ENCODE measurements at places on chromosomes 1 and 21. TPM values are rescaled to one million over a fixed set of nuclear protein-coding genes. Genes with fewer than 3 reads are reported as not detected.

Gene PROK1
- total RNA-seq: not detected

Gene OR2L13
- total RNA-seq: not detected

Gene RNPC3
- 5.5 TPM for total RNA-seq

Gene RNU1-3
- not detected for total RNA-seq

Gene PEAR1
- not detected for total RNA-seq

Gene FCGR2B
- 1.1 TPM for total RNA-seq

Gene RPS27
- 5,494 TPM for total RNA-seq

Gene KIRREL1
- 22.2 TPM for total RNA-seq

Gene GSTM5
- not detected for total RNA-seq

GRCh38 chr1:229132706-229133105 lies 138.2 kb upstream of the RAB4A start:
- DNase-seq: no peak

- no peak for DNase-seq
These were observed 86.0 kb downstream of the SLC25A24 start for GRCh38 chr1:108114033-108114599.

DNA sequence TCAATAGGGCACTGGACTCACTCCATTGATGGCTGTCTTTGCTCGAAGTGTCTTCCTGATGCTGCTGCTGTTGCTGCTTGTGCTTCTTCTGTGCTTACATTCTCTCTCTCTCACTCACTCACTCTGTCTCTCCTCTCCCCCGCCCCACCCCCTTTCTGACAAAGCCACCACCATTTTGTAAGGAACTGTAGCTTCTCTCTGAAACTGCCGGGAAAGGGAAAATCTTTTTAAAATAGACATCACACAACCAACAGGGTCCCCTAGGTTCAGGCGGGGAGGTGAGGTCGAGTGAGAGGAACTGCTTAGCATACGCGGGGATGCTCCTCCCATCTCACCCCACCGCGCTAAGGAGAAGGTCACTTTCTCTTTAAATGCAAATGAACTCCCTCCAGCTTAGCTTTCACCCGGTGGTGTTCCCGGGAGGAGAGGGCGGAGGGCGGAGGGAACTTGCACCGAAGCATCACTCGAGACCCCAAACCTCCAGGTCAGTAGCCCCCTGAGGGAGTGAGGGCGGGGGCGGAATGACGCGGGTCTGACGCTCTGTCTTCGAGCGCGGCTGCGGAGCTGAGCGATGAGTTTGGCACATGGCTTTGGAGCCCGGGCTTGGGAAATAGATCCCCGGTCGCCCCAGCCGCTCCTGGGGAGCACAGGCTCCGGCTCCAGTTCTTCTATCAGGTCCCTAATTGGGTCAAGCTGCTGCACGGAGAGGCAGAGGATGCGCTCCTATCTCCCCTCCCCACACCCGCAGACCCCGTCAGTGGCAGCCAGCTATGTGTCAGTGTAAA lies at the start of gene CCDC28B:
Gene CCDC28B, plus strand, starts transcription at position 370 of the 785 bp plus-strand sequence. CDS start 1,341 bp downstream, outside the sequence.
- peak; percentile 51 for DNase-seq

- DNase-seq: peak; percentile 55
These were observed 76.7 kb upstream of the RUNX3 start for GRCh38 chr1:25006770-25007169.

DNA sequence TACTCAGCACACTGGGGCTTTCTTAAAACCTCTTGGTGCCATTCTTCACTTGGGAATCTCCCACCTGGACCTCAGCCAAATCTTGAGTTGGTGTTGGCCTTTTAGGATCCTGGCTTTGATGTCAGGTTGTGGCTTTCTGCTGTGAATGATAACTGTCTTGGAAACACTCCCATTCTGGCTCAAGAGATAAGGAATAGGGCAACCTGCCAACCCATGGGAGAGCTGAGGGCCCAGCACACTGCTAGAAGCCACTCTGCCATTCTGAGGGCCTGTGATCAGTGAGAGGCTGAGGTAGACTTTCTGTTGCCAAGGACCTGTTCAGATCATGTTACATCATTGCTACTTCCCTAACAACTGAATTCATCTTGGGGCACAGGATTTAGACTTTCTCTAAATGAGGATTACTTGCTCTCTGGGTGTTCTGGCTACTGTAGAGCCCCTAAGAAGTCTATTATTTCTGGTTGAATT lies 45.8 kb downstream of the TTC39A start:
- DNase-seq: no peak

GRCh38 chr1:71634159-71634558 lies 553.3 kb upstream of the ZRANB2 start:
- no peak for DNase-seq

GRCh38 chr1:151943591-151943990 lies 34.3 kb upstream of the THEM4 start:
- no peak for DNase-seq

DNA sequence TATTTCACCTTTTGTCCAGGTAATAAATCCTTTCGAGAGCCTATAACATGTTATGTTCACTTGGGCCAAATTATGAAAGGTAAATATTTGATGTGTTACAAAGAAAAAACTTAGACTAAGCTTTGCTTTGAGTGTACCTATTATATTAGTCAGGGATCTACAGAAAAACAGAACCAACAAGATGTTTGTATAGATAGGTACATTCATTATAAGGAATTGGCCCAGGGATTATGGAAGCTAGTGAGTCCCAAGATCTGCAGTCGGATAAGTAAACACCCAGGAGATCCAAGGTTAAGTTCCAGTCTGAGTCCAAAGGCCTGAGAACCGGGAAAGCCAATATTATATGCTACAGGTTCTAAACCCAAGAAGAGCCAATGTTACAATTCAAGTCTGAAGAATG lies 234.5 kb downstream of the NRIP1 start:
- DNase-seq: no peak

- DNase-seq: no peak
These were observed 451.1 kb downstream of the LTN1 start for GRCh38 chr21:28541371-28542112.

DNA sequence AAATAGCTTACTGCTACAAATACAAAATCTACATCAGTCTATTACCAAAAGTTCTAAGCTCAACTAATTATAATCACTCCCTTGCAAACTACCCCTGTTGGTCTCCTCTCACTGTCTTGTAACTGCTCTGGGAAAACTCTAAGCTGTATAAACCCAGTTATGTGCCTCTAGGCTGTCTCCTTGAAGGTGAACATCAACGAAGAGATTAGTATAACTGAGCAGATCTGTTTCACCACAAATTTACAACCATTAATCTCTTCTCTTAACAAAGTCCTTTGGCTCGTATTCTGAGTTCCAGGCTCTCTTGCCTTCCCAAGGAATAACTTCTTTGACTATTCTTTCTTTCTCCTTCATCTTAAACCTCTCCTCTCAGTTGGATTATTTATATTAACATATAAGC lies 84.4 kb upstream of the PRMT6 start:
- no peak for DNase-seq

- DNase-seq: peak; percentile 20
These were observed 28.3 kb downstream of the ROR1 start for GRCh38 chr1:63802109-63802508.

DNA sequence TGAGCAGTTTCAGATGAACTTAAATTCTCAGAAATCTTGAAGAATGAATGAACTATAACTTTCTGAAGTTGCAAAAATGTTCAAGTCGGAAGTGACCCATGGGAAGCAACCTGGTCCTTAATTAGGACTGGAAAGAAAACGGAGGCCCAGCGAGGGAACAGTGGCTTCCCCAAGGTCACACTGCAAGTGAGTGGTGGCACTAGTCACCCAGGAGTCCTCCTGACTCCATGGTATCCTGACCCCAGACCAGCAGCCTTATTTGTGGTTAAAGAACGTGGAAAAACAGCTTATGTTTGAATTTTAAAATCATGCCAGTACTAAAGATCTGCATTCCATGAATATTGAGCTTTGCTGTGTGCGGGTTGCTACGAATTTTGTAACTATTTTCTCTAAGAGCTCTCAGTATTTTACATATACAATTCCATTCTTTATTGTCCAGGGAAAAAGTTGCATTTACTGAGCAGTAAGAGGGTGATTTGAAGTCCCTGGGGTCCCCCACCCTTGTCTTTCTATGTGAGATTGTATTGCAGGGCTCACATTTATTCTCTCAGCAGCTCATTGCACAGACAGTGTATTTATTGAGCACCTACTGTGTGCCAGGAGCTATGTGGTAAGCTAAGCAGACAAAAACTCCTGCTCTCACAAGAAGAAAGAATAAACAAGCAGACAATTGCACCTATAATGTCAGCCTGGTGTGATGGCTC lies 61.6 kb upstream of the ATP5PO start:
- DNase-seq: no peak

DNA sequence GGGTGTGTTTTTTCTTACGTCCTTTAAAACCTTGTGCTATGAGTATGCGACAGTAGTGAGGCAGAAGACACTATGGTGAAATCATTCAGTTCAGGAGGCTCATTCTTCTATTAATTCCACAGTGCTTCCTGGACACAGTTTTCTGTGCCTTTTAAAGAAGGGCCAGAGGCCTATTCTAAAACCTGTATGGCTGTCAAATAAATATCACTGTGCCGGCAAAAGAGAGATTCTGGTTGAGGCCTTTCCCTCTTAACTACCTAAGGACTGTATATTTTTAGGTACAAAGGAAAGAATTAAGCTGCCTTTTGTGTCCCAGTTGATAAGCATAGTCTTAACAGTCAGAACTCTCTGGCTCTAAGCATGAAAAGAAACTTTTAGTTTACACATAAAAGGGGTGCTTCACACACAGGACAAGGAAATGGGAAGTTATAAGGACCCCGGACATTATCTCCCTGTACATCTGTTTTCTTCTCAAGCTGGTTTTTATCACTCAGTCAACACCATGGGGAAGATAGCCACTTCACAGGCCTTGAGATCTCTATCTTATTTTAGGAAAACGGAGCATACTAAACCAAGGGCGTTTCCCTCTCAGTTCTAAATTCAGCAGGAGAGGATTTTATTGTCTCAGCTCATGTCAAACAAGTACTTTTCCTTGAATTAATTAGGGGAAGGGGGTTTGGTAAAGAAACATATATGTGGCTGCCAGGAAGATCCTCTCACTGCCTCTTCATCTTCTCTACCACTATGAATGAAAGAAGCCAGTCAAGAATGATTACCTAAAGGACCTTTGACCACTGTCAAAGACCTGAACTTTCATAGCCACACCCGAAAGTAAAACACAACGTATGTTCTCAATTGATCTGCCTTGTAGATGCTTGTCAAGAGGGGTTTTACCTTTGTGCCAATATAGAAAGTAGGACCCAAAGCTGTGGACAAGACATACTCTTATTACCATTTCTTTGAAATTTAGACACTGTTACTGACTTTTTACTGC lies 71.4 kb upstream of the HSPA13 start:
- DNase-seq: no peak

GRCh38 chr21:32698971-32699693 lies 28.7 kb downstream of the SYNJ1 start:
- DNase-seq: no peak

DNA sequence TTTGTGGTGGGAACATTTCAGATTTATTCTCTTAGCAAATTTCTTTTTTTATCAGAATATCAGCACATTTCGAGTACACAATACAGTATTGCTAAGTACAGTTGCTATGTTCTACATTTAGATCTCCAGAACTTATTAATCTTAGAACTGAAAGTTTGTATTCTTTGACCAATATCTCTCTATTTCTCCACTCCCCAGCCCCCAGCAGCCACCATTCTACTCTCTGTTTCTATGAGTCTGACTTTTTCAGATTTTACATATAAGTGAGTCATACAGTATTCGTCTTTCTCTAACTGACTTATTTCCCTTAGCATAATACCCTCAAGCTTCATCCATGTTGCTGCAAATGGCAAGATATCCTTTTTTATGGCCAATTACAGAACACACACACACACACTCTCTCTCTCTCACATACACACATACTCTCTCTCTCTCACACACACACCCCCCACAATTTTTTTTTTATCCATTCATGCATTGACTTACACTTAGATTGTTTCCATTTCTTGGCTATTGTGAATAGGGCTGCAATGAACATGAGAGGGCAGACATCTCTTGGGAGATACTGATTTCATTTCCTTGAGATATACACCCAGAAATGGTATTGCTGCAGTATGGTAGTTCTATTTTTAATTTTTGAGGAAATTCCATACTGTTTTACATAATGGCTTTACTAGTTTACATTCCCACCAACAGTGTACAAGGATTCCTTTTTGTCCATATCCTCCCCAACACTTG lies 15.7 kb downstream of the RPTN start:
- DNase-seq: no peak

DNA sequence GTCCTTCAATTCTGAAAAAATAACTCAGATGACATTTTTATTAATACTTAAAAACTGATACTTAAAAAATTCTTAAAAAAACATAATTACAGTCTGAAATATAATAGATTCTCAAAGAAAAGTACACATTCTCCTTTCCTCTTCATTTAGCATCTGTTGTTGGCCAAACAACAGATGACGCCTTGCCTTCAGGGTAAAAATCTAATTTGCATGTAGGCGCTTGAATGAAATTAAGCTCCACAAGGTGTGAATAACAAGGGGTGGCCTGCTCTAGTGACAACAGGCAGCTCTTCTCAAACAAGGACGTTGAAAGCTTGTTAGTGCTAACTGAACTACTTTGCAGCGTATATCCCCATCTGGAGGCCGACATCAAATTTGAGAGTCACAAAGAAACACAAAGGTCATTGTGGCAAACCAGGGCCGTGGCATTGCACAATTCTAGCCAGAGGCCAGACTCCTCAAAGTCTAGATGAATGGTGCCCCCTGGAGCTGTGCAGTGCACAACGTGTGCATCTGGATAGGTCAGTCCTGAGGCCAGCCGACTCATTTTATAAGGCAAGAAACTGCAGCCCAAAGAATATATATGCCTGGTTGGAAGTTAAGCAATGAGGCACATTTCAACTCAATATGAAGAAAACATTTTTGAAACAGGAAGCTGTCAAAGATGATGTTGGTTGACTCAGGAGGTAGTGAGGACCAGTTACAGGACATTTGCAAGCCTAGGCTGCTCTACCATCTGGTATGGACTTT lies 459.2 kb upstream of the RUNX1 start:
- peak; percentile 93 for DNase-seq

GRCh38 chr1:236275586-236275985 lies 6.2 kb downstream of the ERO1B start:
- DNase-seq: no peak

DNA sequence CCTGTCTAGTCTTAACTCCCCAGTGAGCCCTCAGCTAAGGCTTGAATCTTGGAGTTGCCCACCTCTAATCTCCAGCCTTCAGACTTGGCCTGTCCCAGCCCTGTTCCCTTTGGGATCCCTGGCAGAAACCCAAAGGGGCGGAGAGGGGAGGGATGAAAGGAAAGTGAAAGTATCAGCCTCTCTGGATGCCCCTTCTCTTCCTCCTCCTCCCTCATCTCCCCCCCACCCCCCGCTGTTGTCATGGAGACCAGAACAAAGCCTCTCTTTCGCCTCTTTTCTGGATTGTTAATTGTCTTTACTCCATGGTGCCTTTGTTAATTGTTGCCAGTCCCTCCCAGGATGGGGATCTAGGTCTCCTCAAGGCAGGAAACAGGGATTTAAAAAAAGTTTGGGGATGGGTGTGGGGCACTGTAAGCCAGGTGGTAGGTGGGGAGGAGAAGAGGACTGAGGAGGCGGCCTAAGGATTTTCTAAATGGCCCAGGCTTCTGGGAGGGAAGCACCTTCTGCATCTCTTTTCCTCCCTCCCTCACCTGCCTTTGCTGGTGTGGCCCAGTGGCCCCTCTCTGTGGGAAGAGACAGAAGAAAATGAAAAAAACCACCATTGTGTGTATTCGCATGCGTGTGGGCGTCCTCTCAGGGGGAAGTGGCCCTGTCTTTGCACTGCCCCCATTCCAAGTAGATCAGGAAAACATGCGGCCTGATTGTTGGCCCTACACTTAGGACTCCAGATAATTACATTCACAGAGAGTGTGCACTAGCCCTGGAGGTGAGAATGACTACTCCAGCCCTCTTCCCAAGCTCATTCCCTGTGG lies 7.5 kb upstream of the SOX13 start:
- peak; percentile 74 for DNase-seq

GRCh38 chr21:33531007-33531406 lies 10.9 kb downstream of the GART start:
- DNase-seq: no peak

GRCh38 chr1:72485801-72486200 lies 203.5 kb upstream of the NEGR1 start:
- no peak for DNase-seq
